NCI-H1105 treated with DMSO at 0.1 percent for 48 hours (cell line): ENCODE measurements at places on chromosomes 16 and 17.

GRCh38 chr16:25433388-25433787 is 175.7 kb upstream of the ZKSCAN2 start:
- no peak for DNase-seq

DNA sequence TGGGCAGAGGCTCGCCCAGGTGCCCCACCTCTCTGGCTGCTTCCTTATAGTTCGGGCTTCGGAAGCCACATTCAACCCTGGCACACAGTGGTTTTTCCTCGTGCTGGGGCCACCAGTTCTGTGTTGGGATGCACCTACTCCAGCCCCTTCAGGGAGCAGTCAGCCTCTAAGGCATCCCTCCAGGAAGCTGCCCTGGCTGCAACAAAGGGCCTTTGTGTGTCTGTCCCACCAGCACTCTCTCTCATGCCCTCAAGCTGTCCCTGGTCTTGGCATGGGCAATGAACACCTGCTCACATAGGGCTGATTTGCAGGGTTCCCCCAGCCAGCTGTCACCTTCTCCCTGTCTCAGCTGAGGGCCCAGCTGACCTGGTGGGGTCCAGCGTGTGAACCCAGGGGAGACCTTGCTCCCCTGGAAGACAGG is 754 bp upstream of the NOXO1 start:
- DNase-seq: no peak

- DNase-seq: no peak
Measured at GRCh38 chr17:77022766-77023165, 118.0 kb upstream of the SEC14L1 start.

- no peak for DNase-seq
Measured at GRCh38 chr17:56290802-56291118, 137.5 kb downstream of the ANKFN1 start.

- no peak for DNase-seq
Measured at GRCh38 chr16:4966736-4967453, 8.8 kb downstream of the SEC14L5 start.

DNA sequence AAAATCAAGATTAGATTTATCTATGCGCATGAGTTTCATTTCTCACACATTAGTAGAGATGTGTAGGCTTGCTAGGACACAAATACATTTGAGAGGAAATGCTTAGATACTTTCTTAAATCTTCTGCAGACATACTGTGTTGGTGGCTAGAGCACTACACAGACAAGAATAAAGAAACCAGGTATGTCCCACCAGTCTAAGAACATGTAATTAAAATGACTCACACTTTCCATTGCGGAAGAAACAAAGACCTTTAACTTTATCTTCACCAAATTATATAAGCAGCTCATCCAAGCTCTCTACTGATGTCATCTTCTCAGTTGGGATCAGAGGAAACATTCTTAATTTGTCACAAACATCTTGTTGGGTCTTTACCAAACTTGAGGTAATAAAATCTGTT is 12.5 kb downstream of the GABARAPL2 start:
- DNase-seq: no peak

DNA sequence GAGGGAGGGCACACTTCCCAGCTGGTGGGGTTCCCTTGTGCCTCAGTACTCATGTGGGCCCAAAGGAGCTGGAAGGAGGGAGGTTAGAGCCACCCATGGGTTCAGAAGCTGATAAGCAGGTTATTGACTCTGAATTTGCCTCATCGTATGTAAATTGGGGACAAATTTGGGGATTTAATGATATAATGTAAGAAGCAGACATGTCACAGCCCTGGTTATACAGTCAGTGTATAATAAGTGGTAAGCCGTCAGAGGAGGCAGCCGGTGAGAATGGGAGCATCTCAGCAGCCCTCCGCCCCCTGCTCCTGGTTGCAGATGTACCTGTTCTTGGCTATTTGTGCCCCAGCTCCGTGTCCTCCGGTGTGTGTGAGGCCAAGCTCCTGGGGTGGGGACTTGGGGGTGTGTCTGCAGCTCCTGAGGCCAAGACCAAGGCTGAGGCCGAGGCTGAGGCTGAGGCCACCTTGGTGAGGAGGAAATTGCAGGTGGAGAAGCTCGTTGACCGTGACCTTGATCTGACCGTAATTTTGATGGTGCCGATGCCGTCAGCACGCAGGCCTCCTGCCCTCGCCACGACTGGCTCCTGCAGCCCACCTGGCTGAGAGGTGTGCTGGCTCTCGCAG is 288.1 kb downstream of the SEC14L1 start:
- DNase-seq: no peak

DNA sequence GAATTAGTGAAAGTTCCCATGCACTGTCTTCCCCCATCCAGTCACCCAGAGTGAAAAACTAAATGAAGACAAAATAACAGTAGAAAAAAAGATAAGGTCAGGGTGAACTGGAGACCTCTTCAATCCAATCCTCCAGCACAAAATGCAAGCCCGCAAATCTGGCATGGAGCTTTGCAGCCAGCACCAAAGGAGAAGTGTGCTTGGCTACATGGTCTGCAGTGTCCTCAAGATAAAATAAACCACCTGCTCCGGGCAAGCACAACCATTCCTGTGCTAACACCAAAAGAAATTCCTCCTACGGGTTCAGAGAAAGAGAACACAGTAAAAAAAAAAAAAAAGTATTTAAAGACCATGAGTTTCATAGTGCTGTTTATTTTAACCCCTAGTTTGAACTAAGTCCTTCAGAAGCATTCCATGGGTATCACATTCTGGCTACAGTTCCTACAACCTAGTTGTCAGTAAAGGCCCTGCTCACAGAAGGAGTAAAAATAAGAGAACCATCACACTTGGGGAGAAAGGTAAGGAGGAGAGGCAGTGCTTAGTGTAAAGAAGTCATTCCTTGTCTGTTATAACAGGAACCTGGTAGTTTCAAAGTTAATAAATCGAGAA is 109.1 kb downstream of the GAS7 start:
- DNase-seq: no peak

GRCh38 chr17:49524473-49525359 is 29.6 kb downstream of the NGFR start:
- DNase-seq: no peak

DNA sequence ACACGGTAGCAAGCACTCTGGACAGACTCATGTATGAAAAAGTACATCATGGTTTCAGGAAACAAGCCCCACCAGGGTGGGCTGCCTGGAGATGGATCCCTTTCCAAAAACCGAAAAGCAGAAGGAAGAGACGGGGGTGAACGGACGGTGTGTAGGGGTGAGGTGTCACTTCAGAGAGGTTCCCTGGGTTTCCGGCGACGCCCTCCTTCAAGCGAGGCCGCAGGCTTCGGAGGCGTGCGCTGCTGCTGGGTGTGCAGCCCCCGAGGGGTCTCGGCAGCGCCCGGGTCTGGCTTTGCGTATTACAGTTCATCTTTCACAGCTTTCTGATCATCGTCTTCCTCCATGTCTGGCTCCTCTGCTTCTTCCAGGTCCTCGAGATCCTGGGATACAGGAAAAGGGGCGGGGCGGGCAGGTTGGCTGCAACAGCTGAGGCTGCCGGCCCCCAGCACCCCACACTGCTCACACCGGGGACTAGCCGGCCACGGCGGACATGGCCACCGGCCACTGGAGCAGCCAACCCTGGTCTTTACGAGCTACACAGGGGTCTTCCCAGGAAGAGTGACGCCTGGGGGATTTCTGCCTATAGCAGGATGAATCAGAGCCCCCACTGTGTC is 9.0 kb upstream of the PPP1R27 start:
- no peak for DNase-seq

DNA sequence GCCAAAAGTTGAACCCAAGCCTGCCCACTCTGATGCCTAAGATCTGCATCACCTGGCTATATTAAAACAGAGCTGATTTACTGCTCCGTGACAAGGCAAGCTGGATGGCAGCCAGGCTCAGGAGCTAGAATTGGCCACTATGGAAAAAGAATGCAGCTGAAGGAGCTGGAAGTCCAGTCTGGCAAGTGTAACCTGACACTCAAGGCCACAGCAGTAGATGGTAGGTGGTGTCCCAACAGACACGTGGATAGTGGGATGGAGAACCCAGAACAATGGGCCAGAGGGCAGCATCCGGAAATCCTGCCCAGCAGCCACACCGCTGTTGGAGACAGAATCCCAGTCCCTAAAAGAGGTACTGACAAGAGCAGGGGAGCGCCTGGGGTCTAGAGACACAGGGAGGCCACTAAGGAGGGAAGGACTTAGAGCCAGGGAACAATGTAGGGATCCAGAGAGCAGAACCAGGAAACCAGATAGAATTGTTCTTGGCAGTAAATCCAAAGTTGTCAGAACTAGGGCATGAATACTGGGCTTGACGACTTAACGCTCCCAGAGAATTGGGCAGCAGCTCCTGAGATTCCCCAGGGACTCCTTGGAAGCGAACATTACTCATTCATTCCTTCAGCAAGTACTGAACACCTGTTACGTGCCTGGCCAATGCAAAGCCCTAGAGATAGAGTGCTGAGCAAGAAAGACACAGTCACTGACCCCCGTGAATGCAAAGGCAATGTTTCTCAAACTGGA is 85.7 kb downstream of the CDYL2 start:
- DNase-seq: peak; percentile 39

DNA sequence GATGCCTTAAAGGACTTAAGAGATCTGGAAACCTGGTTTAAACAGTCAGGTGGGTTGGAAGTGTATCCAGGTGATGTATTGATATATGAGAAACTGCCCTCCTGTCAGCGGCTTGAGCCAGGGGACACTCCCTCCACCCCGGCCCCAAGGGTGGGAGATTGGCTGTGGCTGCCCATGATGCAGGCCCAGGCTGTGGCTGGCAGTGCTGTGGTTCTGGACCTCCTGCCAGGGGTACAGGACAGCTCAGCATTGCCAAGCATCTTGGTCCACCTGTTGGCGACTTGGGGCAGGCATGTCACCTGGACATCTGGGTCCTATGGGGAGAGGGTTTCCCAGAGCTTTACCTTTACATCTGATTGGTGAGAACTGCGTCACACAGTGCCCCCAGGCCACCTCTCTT is 201.0 kb downstream of the SPECC1 start:
- DNase-seq: no peak

DNA sequence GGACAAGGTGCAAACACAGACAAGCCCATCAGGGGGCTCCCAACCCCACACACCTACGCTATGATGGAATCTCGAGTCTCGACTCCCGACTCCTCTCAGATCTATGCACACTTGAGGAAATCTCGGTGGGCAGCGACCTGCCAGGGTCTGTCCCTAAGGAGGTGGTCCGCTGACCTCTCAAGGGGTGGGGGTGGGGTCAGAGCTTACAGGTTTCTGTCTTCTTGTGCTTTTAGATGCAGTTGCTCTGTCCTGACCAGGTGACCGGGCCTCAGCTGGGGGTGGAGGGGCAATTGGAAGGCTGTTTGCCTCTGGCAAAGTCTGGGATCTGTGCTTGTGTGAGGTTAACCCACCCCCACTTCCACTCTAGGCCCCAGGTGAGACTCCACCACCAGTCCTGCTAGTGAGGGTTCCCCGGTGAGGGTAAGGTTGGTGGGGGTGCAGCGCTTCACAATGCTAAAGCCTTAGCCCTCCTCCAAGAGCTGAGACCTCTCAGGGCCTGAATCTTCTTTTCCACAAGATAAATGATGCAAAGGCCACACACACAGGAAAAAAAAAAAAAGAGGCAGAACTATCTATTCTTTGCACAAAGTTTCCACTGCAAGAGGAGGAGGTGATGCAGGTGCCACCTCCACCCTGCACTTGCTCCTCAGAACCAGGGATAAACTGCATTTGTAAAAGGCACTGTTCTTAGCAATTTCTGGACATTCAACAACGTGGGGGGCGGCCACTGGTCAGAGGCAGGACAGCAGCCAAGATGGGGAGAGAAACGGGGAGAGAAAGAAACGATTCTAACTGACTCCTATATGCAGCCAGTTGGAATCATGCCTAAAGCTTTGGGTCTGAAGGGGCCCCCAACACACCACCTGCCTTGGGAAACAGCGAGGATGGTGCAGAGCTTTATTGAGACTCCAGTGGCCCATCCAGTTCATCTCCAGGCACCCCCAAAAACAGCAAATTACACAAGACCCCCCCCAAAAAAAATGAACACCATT is 4.1 kb downstream of the CISD3 start:
- no peak for DNase-seq

- DNase-seq: no peak
Measured at GRCh38 chr17:37187262-37187661, 188.5 kb upstream of the C17orf78 start.

GRCh38 chr16:27169511-27170071 is 33.7 kb upstream of the KDM8 start:
- no peak for DNase-seq

DNA sequence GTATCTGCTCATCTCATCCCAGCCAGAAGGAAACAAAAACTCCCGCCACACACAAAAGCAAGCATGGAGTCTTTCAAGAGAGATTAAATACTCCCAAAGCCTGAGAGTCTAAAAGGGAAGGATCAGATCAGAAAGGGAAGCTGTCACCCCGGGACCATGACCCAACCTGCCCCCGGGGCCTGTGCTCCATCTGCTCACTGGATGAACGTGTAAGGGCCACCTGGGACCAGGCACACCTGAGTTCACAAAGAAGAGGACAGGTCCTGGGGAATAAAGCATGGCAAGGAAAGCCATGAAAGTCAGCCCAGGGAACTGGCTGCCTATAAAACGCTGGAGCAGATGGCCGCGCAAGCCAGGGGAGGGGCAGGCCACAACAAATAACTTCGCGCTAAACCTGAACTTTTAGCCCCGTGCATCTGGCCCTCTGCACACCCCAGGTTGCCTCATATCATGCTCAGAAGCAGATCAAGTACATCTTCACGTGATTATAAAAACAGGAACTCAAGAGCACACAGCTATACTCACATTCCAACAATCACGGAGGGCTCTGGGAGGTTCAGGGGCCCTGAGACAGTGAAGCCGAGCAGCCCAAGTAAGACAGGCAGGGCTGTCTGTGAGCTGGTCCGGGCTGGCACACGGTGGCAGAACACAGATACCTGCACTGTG is 3.4 kb downstream of the TMEM11 start:
- DNase-seq: no peak

DNA sequence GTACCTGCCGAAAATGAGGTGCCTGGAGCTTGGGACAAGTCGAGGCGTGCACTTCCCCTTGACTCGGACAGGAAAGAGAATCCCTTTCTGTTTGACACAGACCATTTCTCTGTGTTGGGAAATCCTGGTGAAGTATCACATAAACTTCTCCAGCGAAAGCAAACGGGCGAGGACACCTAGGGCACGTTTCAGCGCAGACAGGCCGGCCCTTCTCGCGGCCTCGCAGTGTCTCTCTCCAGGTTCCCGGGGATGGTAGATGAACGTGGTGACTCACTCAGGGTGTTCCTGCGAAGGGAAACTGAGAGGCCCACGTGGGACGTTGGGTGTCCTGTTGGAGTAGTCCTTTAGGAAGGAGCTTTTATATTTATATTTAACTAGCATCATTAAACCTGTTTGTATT is 36.3 kb upstream of the ZNF750 start:
- no peak for DNase-seq

DNA sequence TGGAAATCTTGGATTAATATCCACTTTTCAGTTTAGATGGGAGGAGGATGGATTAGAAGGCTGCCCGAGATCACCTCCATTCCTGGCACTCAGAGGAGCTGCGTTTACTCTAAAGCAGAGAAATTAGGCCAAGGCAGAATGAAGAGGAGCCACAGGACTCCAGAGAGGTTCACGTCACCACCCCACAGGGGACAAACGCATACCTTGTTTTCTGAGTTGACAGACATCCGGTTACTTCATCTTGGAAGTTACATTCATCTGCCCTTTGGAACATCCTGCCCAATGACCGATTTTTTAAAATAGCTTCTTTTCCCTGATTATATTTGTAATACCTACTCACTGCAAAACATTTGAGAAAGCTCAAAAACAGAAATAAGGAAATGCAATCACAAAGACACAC is 220.0 kb downstream of the SOX9 start:
- DNase-seq: no peak
